ENCODE measurements at places on chromosomes 7 and 10.
A peak's percentile ranks its signal among the peaks of the same experiment; 100 is the strongest.

DNA sequence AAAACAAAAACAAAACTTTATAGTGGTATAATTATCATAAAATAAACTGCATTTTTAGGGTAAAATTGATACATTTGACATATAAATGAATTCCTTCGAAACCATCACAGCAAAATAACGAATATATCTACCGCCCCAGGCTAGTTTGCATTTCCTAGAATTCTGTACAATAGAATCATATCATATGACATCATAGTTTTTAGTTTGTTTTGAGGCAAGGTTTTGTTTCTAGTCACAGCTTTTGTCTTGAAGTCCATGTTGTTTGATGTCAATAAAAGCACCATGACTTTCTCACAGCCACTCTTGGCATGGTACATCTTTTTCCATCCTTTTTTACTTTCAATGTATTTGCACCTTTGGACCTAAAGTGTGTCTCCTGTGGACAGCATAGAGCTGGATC is 102.9 kb downstream of the FOXL3 start:
- DNase-seq, result no peak

DNA sequence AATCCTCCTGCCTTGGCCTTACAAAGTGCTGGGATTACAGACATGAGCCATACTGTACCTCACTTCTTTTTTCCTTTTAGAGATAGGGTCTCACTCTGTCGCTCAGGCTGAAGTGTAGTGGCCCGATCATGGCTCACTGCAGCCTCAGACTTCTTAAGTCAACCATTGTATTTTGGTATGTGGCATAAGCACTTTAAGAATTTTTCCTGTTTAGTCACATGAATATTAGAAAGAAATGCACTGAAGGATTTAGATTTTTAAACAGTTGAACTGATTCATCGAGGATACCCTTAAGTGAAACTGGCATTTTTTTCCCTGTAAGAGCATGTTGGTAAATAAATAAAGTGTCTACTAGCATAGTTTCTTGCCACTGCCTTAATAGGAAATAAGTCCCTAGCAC is 319.3 kb upstream of the CACNA2D1 start:
- DNase-seq, result no peak

DNA sequence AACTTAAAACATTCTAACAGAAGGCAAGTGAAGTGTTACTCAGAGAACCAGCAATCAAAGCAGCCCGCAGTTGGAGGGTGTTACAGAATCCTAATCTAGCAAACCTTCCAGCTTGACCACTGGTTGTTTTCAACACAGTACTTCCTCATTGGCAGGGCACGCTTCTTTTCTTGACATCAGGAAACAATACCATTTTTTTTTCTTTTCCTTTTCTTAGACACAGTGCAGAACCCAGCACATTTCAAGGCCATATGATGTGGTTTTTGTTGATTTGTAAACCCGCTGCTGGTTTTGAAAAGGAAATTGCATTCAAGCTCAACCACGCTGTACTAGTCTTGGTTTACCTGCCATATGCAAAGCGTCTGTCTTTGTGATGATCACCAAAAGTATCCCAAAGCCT is 33.4 kb downstream of the RHOBTB1 start:
- no peak for DNase-seq

- no peak for DNase-seq
These were observed 82.2 kb downstream of the PARD3 start for GRCh38 chr10:34732926-34733325.

GRCh38 chr10:79149662-79150443 is 81.1 kb downstream of the ZMIZ1 start:
- peak; percentile 68 for DNase-seq

DNA sequence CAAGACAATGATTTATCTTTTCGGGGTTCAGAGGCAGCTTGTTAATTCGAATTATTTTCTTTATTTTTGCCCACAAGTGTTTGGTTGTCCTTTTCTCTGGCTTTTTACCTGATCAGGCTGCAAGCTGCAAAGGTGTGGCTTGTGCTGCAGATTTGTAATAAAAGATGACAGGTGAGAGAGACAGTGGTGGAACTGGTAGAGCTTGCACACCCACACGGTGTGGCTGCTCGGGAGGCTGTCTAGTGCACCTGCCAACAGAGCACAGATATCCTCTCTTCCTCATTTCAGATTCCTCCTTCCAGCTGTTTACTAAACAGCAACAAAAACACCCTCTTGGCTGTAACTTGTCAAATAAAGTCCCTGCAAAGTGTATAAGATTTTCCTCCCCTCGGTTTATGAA is 9.2 kb downstream of the GJD4 start:
- no peak for DNase-seq

- DNase-seq, result no peak
These were observed 7.0 kb downstream of the LZTS2 start for GRCh38 chr10:101006593-101007098.

DNA sequence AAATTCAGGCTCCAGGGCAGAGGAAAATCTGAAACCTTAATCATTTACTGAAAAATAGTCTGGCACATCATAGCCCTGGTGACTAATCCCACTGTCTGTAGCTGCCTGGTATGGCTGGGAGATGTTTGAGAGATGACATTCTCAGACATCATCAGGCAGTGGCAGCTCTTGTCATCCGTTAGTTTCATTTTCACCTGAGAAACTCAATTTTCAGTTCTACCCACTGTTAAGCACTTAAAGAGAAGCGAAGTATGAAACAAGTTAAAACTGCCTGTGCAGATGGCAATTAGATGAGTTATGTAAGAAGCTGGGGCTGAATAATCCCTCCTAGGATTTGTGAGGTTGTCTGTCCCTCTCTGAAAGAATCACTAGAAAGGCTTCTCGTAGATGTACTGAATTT is 150.2 kb downstream of the NSUN6 start:
- DNase-seq, result peak; percentile 18

DNA sequence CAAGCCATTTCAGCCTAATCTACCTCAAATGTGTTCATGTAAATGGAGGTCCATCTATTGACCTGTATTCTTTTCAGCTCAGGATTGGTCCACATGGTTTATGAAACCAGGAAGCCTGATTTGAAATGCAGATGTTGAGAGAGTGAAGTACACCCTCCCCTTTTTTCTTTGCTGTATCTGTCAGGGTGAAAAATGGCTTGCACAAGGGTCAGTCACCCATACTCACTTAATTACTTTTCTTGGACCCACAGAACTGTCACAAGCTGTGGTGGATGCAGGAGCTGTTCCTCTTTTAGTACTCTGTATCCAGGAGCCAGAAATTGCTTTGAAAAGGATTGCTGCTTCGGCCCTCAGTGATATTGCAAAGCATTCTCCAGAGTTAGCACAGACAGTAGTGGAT is 41.2 kb downstream of the SPAG6 start:
- DNase-seq, result no peak

GRCh38 chr10:102661658-102662028 is 17.4 kb downstream of the TRIM8 start:
- no peak for DNase-seq

- DNase-seq, result no peak
These were observed 703.4 kb upstream of the ANKRD30A start for GRCh38 chr10:36421992-36422391.

GRCh38 chr10:110818311-110819256 is 53.1 kb upstream of the PDCD4 start:
- DNase-seq, result no peak

DNA sequence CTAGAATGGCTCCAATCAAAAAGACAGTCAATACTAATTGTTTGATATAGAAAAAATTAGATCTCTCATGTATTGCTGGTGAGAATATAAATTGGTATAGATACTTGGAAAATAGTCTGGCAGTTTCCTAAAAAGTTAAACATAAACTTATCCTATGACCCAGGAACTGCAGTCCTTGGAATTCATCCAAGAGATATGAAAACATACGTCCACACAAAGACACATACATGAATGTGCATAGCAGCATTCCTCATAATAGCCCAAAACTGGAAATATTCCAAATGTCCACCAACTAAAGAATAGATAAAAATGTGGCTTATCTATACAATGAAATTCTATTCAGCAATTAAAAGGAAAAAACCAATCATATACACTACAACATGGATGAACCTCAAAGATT is 128.4 kb downstream of the ZFAND4 start:
- DNase-seq, result no peak

DNA sequence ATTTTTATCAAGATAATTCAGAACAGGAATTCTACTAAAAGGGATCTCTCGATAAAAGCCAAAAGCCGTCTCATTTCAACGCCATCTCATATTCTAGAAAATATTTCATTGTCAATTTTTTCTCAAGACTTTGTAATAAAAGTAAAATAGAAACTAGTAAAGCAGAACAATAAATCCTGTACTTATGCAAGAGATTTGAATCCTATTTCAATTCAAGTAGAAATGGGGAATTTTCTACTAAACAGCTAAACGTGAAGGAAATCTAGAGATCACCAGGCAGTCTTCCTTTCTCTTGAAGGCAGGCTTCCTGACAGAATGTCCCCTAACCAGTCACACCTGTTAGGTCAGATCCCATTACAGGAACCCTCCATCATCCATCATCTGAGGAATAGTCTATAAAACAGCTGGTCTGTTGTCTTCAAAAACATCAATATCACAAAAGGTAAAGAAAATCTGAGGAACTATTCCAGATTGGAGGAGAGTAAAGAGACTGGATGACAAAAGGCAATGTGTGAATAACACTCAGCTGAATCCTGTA is 23.7 kb downstream of the USP6NL start:
- no peak for DNase-seq

- DNase-seq, result no peak
These were observed 7.5 kb downstream of the PDZD8 start for GRCh38 chr10:117367718-117368117.

- DNase-seq, result no peak
These were observed 37.8 kb upstream of the RAPGEF5 start for GRCh38 chr7:22394739-22395138.

GRCh38 chr7:121017586-121017985 is 29.1 kb downstream of the CPED1 start:
- no peak for DNase-seq

- no peak for DNase-seq
These were observed 515.4 kb upstream of the FZD8 start for GRCh38 chr10:36157486-36157885.

DNA sequence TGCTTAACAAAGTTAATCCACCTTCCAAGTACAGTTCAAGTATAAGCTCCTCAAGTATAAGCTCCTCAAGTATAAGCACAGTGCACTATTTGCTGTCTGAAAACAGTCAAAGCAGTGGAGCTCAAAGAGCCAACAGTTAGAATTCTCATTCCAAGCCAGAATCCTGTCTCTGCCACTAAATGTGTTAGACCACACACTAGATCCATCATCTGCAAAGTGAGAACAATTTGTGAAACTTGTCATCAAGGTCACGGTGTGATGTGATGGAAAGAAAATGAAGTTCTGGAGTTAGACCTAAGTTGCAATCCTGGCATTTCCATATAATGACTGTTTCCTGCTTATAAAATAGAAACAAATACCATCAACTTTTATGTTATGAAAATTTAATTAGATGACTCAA is 602.5 kb downstream of the TNS3 start:
- DNase-seq, result no peak

DNA sequence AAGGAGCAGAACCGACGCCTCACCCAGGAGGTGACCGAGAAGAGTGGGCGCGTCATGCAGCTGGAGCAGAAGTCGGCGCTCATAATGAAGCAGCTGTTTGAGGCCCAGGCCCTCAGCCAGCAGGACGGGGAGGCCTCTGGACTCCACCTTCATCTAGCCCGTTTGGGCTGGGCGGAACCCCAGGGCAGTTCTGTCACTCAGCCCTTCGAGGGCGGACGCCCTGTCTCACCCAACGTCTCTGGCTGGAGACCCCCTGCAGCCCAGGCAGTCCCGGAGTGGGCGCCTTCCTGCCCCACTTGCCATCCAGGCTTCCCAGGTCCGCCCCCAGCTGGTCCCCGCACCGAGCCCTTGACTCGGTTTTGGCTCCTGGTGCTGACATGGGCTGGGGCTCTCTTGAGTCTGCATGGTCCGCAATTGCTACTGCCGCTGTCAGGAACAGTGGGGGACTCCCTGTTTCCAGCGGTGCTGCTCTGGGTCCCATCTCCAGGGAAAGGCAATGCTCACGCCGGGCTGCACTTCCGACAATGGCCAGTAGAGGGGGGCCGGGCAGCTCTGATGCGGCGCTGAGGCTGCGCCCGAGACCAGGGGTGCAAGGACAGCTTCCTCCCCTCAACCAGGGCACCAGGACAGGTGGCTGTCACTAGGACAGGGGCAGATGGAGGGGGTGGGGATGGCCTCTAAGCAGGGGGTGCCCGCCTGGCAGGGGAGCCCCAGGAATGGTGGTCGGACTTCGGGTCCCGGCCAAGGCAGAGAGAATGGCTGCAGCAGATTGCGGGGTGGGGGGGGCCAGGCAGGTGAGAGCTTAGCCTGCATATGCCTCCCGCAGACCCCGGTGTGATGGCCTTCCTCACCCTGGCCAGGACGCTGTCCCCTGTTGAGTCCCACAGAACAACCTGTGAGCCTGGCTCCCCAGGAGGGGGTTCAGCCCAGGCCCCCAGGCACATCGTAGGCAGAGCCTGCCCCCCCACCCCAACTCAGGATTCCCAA is 71.2 kb upstream of the KCTD7 start:
- peak; percentile 78 for DNase-seq

DNA sequence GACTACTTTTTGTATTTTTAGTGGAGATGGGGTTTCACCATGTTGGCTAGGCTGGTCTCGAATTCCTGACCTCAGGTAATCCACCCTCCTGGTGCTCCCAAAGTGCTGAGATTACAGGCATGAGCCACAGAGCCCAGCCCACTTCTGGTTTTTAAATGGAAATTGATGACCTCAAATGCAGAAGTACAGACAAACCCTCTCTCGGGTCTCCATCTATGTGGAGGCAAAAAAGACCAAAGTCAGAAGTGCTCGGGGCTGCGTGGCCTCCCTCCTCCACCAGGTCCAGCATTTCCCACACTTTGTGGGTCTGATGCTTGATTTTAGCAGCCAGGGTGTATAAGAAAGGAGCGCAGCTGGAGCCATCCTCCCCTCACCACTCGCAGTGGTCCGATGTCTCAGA is 187.3 kb upstream of the AUTS2 start:
- DNase-seq, result no peak

DNA sequence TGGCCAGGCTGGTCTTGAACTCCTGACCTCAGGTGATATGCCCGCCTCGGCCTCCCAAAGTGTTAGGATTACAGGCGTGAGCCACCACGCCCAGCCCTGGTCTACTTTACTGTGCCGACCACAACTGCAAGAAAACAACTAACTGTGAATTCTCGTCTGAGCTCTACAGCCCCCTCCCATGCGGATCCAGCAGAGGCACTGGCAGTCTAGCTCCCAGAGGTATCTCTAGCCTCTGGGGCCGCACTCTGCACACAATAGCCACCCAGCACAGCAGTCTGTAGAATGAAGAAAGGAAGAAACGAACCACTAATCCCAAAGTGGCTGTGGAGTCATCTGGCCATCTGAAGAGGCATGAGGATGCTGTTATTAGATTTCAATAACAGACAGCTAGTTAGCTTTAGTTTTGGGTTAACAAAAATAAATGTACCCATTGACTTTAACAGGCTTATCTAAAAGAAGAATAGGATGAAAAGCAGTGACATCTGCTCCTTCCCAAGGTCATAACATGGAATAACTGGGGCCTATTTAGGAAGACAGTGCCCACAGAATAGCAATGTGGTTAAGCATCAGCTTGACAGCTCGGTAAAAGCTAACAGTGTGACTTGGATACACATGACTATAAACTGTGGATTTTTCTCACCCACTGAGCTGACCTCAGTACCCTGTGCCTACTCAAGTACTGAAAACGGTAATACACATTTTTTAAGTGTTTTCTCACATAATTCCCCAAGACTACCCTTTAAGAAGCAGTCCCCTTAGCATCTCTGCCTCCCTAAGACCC is 131.9 kb downstream of the TNS3 start:
- DNase-seq, result no peak

- DNase-seq, result no peak
These were observed 499.4 kb downstream of the RPS24 start for GRCh38 chr10:78533098-78533497.

Measured in activated CD4-positive, alpha-beta memory T cell treated with anti-CD3 and anti-CD28 coated beads for 36 hours (primary cell).